ENCODE measurements at places on chromosomes 12 and 14.

GRCh38 chr12:779745-780734 is 27.7 kb downstream of the WNK1 start:
- no peak for DNase-seq

DNA sequence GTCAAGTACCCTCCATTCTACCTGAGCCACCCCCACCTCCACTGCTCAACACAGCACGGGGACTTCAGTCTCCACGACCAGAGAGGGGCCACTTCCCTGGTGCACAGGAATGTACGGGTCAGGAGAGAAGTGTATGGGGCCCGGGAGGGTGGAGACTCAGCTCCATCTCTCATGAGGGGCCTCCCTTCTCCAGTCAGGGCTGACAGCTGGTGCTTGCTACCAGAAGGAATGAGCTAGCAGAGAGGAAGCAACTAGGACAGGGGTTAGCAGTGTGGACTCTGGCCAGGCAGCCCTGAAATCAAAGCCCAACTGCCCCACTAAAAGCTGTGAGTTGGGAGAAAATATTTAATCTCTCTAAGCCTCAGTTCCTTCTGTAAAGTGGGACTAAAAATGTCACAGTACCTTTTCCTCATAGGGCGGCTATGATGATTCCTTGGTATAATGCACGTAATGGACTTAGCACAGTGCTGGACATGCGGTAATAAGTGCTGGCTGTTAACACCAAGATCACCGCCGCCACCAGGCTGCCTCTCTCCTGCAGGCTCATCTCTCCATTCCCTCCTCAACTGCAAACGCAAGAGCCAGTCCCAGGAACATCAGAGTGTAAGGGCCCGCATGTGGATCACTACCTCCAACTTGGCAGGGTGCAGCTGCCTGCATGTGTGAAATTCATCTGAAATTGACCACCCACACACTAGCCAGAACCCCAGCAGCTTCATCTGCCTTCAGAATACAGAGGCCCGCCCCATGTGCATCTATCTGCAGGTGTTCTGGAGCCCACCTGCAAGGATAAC is 14.6 kb downstream of the ACTN1 start:
- DNase-seq: no peak

- DNase-seq: no peak
Observed at GRCh38 chr12:124804011-124804621, 59.5 kb downstream of the SCARB1 start.

- peak; percentile 41 for DNase-seq
Observed at GRCh38 chr12:124636138-124636978, 68.9 kb upstream of the NCOR2 start.

- no peak for DNase-seq
Observed at GRCh38 chr14:95603415-95603814, 68.6 kb downstream of the GLRX5 start.

DNA sequence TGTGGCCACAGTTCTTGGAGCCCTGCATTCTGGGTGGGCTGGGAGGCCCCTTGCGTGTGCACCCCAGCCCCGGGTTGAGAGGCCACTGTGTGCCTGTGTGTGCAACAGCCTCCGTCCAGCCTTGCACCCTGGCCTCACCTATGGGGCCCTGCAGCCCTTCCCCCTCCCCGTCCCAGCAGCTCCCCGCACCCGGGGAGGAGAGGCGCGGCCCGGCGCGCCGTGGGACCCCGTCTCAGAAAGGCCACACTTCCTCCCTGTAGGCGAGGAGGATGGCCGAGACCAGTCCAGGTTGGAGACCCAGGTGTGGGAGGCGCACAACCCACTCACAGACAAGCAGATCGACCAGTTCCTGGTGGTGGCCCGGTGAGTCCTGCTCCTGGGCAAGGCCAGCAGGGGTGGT is 16.6 kb upstream of the CRIP2 start:
- DNase-seq: no peak

DNA sequence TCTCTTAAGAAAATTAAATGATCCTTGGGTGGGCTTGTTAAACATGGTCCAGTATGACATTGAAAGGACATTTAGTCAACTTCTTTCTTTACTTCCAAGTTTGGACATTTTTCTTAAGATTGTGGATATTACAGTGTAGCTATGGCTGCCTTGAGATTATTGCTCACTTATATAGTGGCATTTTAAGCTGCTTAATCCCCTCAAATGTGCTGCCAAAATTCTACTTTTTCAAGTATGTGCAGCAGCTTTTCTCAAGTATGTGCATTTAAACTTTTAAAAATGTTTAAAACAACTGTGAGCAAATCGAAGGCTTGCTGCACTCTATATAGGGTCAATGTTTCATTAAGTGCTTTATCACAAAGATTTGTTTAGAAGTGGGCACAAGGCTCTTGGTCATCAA is 7.4 kb downstream of the TXNRD1 start:
- DNase-seq: no peak

DNA sequence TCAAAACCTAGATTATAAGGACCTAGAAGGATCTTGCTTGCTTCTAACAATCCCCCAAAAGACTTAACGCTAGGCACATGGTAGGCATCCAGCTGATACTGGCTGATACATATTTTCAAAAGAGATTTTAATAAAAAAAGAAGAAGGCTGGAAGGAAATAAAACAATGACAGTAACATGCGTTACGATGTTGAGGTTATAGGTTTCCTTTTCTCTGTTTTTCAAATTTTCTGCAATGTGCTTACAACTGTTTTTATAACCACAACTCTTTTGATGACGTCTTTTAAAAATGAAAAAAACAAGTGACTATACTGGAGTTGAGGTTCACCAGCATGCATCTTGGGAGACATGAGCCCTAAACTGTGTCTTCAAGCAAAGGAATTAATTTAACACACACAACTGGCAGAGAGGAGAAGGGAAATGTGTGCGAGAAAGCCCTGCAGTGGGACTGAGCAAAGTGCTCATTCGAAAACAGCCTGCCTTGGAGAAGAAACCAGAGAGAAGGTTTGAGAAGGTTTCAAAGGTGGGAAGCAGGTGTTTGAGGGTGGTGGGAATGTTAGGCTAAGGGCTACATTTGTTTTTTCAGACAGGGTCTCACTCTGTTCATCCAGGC is 80.4 kb downstream of the DUSP16 start:
- no peak for DNase-seq

DNA sequence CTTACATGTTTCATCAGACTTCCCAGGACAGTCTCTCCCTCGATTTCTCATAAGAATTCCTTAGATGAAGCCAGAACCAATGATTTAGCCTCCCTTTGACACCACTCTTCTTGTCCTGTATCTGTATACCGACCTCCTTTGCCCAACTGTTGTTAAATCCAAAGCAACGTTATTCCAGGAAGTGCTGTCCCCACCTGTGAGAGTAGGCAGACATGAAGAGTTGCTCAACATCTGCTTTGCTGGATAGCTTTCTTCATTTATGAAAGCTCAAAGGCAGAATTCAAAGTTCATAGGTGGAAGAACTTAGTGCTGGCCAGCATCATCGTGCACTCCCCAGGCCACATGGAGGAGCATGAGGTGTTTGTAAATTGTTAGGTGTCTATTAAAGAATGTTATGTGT is 55.6 kb downstream of the GTF2A1 start:
- no peak for DNase-seq

GRCh38 chr12:98466640-98467400 is 48.6 kb upstream of the TMPO start:
- DNase-seq: no peak

DNA sequence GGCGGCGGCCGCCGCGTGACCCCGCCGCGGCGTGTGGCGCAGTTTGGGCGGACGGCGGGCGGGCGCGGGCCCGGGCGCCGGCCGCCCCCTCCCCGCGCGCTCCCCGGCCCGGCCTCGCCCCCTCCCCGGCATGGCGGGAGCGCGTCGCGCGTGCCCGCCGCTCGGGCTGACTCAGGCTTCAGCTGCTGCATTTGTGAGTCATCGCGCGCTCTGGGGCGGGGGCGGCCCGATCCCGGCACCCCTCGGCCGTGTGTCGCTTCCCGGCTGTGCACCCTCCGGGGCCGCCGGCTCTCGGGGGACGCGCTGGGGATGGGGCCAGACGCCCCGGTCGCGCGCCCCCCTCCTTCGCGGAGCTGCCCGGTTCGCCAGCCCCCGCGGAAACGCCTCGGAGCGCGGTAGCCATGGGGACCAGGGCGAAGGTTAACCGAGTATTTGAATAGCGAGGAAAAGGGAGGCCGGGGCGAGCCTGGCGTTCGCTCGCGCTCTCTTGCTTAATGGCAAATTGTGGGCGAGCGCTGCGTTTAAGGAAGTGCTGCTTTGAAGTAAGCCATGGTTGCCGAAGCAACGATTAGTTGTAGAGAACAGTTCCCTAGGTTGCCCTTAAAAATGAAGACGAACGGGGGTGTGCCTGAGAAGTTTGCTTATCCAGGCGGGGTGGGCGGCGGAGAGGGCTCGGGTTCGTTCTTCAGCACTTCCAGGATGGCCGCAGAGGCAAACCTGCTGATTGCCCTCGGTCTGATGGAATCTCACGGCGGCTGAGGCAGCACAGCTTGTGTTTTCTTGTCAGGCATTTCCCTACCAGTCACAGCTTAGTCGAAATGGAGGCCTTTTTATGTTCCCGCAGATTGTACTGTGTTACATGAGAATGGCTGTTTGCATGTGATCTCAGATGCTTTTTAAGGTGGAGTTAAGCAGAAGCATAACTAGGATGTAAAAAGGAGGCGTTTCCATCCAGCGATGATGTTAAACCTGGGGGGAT is 896 bp downstream of the EIF5 start:
- DNase-seq: peak; percentile 78

GRCh38 chr12:57131896-57132744 is 3.8 kb downstream of the LRP1 start:
- DNase-seq: no peak

DNA sequence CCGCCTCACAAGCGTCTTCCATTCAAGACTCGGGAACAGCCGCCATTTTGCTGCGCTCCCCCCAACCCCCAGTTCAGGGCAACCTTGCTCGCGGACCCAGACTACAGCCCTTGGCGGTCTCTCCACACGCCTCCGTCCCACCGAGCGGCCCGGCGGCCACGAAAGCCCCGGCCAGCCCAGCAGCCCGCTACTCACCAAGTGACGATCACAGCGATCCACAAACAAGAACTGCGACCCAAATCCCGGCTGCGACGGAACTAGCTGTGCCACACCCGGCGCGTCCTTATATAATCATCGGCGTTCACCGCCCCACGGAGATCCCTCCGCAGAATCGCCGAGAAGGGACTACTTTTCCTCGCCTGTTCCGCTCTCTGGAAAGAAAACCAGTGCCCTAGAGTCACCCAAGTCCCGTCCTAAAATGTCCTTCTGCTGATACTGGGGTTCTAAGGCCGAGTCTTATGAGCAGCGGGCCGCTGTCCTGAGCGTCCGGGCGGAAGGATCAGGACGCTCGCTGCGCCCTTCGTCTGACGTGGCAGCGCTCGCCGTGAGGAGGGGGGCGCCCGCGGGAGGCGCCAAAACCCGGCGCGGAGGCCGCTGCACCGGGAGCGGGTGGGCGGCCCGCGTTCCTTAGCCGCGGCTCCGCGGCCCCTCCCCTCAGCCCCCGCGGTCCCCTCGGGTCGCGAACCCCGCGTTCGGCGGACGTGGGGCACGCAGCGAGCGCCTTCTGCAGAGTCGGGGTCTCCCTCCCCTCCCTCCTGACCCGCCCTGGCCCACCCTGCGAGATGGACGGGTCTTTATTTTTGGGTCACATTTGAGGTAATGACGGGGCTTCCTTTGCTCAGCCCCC is at the start of gene UBC:
Gene UBC (minus strand): TSS at position 259 of the 847 bp plus-strand sequence. CDS start 879 bp downstream, outside the sequence.
- peak; percentile 88 for DNase-seq

DNA sequence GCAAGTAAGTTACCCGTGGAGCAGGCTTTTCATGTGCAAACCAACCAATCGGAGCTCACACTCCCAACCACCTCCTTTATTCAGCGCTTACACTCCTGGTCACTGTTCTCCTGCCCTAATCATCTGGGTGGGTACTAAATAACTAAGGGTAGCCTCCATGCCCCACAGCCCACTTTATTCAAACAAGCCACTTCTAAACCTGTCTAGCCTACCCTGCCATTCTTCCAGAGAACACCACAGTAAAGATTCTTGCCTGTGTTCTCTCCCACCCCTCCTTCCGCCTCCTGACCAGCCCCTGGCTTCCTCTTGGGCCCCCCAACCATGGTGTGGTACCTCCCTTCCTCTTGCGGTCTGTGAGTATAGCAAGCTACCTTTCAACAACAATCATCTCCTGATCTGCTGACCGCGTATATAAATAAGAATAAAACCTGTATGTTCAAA is 581.9 kb downstream of the VRK1 start:
- DNase-seq: no peak

- no peak for DNase-seq
Observed at GRCh38 chr12:94203796-94204195, 55.4 kb downstream of the PLXNC1 start.

- DNase-seq: no peak
Observed at GRCh38 chr12:131218026-131218922, 264.6 kb downstream of the ADGRD1 start.

DNA sequence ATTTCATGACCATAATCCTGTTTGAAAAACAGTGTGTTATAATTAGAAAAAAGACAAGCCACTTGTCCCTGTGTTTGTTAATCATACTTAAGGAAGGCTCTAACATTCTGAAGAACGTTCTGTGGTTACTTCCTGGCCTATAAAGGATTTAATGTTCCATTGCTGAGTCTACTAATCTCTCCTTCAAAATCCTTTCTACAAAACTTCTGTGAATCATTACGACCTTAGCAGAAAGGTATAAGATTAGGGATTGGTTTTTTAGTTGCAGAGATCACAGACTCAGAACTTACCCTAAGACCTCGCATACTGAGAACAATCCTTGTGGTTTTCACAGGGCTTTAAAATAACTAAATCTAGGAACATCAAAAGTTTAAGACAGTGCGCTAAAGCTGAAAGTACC is 48.3 kb downstream of the TMCC3 start:
- DNase-seq: no peak

- no peak for DNase-seq
Observed at GRCh38 chr12:93614917-93615596, 42.6 kb downstream of the SOCS2 start.

DNA sequence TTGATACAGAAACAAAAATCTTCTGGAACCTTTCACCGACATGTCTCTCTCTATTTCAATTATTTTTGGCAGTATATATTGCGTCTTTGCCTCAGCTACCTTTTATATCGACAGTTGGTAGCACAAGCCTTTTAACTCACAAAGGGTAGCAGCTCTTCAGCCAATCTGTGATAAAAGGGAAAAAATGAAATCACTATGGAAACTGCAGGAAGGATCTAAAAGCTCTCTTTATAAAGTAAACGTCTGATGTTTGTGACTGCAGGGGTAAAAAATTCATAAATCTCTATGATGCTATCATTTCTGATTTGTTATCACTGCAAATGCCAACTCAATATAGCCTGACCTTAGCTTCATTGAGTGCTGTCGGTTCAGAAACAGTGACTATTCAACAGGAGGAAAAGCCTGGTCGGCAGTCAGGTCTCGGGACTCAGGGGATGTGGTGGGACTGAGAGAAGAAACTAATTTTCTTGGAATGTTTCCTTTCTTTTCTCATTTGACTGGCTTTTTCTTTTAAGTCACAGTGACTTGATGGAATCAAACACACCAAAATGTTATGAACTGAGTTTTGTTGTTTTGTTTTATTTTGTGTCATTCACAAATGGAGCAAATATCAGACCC is 5.9 kb upstream of the RMST start:
- DNase-seq: no peak
